ENCODE measurements at places on chromosomes 6 and 20. TPM values are rescaled to one million over a fixed set of nuclear protein-coding genes. Genes with fewer than 3 reads are reported as not detected.

DNA sequence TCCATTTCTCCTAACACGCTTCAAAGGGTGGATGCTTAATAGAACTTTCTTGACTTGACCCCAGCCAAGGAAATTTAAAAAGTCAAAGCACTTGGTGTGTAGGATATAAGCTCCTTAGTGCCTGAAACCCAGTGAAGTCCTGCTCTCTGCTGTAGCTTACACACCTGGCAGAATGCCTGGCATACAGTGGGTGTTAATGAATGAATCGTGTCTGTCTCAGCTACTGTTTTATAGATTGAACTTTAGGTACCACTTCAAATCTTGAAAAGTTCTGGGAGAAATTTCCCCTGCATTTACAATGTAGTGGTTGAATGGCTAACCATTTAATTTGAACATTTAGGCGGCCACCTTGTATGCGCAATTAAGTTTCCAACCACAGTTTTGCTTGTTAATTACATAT is 70.5 kb upstream of the ZNF217 start:
- no peak for DNase-seq

DNA sequence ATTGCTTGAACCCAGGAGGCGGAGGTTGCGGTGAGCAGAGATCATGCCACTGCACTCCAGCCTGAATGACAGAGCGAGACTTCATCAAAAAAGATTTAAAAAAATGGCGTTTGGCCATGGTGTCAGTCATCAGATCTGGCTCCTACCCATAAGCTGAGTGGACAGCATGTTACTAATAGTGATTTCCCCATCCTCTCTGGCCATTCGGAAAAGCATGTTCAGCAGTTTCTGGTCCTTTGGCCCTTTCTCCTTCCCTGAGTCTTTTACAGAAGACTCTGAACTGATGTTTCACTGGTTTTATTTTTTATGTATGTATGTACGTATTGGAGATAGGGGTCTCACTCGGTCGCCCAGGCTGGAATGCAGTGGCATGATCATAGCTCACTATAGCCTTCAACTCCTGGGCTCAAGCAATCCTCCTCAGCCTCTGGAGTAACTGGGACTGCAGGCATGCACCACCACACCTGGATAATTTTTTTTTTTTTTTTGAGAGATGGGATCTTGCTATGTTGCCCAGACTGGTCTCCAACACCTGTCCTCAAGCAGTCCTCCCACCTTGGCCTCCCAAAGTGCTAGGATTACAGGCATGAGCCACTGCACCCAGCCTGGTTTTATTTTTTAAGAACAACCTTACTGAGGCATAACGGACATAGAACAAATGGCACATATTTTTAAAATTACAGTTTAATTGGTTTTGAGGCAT is 84.2 kb upstream of the CNKSR3 start:
- DNase-seq: no peak

- DNase-seq: no peak
Observed at GRCh38 chr6:36721369-36722140, 23.9 kb downstream of the RAB44 start.

DNA sequence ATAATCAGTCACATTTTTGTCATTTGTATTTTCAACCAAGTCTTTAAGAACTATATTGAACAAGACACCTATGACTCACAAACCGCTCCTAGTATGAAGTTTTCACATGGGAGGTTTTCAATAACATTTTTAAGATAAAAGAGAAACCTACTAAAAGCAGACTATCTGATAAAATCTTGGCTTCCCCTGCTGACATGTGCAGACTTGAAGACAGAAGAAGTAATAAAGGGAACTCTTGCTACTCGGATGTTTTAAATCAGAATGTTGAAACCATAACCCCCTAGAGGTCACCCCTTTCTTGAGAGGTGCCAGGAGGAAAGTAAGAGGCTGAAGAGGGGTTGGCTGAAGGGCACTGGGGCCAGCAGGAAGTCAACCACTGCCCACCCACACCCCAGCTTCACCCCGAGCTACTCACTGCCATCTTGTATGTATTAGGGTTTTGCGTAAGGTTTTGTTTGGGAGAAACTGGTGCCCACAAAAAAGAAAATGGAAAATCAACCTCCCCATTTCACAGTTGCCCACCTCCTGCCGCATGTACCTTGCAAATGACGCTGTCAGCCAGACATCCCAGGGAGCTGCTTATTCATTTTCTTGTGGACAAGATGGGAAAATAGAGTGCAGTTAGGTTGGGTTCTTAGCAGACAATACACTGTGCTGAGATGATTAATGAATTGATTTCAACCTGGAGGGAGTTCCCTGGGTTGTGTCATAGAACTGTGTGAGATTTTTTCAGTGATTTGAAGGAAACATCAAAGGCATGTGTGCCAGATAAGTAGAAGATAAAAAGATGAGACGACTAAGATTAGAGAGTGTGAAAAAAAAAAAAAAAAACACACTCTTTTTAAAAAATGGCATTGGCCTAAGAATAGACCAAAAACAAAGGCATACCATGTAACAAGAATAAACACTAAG is 83.2 kb upstream of the TAB2 start:
- peak; percentile 34 for DNase-seq

DNA sequence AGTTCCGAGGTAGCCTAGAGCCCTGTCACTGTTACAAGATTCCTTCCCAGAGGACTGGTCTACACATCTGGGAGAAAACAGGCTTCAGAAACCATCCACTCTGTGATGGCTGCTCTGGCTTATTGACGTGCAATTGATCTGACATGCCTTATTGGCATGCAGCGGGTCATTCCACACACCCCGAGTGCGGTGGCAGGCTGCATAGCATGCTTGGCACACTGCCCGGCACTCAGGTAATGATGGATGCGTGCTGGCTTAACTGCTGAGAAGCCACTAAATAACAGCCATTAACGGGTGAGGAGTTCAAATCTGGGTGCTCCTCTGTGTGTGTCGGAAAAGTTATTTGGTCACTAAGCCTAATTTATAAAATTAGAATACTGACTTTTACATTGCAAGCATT is 67.9 kb upstream of the CDH4 start:
- no peak for DNase-seq

DNA sequence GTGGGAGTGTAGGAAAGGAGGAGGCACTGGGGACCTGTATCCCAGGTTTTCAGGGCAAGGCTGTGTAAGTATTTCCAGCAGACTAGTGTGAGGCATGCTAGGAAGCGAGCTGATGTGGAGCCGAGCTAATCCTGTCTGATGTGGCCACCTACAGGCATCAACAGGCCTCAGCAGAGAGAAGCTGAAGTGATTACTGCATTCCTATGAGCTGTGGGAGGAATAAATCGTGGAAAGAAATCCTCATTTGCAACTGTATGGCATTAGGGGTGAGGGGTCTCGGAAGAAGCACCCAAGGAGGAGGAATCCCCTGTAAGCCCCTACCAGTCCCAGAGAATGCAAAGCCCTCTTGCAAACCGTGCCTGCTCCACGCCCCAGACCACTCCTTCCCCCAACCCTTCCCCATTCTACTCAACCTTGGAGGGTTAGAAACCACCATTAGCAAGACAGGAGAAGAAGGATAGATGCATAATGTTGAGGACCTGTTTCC is 41.6 kb downstream of the C6orf15 start:
- DNase-seq: no peak

DNA sequence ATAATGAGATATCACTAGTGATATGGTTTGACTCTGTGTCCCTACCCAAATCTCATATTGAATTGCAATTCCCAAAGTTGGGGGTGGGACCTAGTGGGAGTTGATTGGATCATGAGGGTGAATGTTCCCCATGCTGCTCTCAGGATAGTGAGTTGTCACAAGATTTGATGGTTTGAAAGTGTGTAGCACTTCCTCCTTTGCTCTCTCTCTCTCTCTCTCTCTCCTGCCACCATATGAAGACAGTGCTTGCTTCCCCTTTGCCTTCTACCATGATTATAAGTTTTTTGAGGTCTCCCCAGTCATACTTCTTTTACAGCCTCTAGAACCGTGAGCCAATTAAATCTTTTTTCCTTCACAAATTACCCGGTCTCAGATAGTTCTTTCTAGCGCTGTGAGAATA is 1002.0 kb upstream of the ADGRB3 start:
- no peak for DNase-seq

DNA sequence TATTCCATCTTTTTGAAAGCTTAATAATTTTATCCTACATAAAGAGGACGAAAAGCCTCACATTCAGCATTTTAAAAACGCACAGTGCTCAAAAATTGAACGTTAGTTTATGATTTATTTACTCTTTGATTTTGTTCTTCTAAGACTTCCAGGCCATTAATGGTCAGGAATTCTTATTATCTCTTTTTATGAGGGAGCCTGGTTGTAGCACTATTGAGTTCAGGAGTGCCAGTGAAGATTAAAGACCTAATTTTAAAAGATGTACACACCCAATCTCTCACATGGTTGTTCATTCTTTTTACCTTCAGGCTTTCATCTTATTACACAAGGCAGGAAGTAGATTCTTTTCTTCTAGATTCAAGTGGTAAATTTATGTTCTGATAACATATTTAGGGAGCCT is 68.6 kb downstream of the HDDC2 start:
- no peak for DNase-seq

DNA sequence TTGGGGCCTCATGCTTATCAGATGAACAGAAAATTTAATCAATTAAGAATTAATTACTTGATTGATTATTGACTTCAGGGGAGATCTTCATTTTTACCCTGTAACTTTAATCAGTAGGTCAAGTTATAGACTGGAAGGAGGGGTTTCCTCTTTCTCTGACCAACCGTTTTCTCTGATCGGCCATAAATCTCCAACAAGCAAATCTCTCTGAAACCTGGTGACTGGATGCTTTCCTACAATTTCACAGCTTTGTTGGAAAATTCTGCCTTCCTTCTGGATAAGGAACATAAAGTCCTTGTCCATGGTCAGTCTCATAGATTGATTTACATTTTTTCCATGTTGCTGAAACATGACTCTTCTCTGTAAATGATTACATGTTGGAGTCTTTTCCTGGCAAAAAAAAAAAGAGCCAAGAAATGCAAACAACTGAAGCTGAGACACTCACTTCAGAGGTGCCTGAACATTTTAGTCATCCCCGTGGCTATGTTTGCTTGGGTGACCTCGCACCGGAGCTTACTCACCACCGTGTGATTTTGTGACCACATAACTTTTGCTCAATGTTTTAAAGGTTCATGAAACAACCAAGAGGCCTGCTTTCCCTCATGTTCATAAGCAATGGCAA is 31.0 kb downstream of the IRF4 start:
- peak; percentile 66 for DNase-seq

GRCh38 chr6:149851461-149852110 is 12.6 kb downstream of the LRP11 start:
- DNase-seq: no peak

DNA sequence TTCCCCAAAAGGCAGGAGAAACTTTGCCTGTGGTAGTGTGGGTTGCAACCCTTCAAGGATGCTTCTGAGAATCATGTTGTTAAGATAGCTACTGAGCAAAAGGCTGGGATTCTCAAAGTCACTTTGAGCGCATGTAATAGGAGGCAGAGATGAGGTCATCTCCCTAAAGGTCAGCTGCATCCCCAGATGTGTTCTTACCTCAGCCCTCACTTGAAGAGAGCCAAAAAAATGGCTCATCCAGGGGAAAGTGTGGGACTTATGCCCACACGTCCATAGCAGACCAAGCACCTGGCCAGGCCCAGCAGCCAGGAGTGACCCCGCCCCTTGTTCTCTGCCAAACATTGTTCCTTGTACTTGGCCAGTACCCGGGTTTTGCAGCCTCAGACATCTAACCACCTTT is 187.0 kb upstream of the BMP2 start:
- DNase-seq: no peak

DNA sequence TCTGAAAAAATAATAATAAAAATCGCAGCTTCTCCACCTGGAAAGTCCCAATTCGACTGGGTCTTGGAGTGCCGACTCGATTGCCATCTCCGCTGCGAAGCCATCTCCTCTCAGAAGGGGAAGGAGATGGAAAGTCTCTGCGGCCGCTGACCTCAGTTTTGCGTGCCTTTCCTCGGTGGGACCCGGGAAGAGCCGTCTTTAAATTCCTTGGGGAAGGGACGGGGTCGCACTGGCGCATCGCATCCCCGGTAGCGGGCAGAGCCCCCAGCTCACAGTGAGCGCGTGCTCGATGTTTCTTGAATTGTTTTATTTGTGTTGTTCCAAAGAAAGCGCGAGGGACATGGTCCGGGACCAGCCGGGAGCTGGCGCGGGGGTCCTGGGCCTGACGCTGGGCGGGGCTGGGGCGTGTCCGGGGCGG is 270 bp upstream of the TIAM2 start:
- no peak for DNase-seq

DNA sequence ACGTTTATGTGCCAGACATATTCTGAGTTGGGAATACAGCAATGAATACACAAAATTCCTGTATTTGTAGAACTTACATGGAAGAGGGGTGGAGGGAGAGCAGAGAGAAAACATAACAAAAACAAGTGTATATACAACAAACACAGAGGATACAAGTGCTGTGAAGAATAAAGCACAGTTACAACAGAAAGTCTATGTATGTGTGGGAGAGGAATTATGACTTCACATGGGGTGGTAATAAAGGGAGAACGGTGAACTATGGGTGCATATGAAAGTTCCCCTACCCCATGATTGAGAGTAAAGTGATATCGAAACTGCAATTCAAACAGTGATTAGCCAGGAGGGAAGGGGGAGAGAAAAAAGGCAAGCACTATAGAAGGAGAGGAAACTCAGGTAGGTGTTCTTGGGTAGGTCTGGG is 24.6 kb downstream of the HBS1L start:
- no peak for DNase-seq

- no peak for DNase-seq
Observed at GRCh38 chr20:60631585-60632287, 620.3 kb upstream of the CDH4 start.

DNA sequence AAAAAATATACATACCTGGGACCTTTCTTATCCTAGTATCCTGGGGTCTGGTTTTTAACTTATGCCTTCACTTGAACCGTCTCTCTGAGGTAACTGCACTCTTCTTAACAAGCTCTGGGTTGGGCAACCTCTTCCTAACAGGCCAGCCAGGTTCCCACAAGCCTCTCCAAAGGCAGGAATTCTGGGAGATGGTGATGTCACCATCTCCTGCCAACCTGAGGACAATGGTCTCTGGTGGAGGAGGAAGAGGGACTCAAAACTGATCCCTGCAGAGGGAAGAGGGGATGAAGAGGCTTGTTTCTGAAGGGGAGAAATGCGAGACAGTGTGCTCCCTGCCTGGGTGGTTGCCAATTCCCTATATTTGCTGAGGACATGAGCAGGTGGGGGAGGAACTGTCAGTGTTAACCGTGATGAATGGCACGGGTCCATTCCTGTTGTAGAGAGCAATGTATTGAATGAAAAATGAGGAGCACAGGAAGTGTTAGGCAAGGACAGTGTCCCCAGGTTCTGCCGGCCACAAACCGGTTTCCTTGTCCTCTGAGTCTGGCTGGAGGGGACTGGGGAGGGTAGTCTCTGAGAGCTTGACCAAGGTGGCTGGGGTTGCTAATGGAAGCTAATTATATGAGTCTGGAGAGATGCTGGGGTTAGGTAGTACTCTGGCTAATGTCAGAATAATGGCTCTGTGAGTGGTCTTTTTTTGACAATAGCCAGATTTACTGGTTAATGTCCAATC is 95.5 kb downstream of the KCNB1 start:
- DNase-seq: no peak

Gene GNAS-AS1
- 3.0 TPM for total RNA-seq

Gene ENPP3
- 0.18 TPM for total RNA-seq

Gene PPARD
- total RNA-seq: 23.2 TPM

Gene OR2J3
- not detected for total RNA-seq

Gene RAD21L1
- 0.25 TPM for total RNA-seq

Gene ADTRP
- total RNA-seq: 75.2 TPM

Gene KCNK16
- not detected for total RNA-seq
